Putamen (tissue), 1 donor: ENCODE measurements at places on chromosomes 7 and 10.

DNA sequence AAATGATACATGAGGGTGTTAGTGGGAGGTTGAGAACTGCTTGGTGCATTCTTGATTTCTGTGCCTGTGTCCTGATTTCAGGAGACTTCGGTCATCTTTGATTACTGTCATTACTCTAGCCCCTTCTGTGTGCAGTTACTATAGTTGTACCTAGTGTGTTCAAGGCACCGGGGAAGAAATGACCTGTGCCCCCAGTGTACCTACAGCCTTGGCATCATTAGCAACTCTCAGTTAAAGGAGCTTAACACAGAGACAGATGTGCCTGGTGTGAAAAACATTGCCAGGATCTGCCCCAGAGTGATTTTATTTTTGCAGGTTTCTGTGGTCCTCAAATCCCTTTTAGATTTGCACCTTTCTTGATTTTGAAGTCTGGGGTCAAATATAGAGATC is 62.2 kb downstream of the ARID5B start:
- DNase-seq = no peak

DNA sequence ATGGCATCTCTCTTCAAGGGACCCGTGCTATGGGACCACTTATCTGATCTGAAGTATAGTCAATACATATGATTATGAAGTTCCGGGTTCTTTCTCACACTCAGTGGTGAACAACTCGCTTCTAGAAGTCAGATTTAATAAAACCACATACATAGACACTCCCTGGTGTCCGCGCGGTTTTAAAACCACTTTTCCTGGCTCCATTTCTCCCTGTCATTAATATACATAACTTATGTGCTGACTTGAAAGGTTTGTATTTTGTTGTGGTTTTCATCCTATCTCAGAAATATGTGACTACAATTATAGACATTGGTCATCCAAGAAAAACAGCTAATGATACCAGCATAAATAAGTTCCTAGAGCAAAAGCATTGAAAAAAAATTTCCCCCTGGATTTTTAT is 34.0 kb downstream of the SVIL start:
- DNase-seq = no peak

GRCh38 chr7:135341049-135341448 is 107.4 kb downstream of the STRA8 start:
- DNase-seq = no peak

DNA sequence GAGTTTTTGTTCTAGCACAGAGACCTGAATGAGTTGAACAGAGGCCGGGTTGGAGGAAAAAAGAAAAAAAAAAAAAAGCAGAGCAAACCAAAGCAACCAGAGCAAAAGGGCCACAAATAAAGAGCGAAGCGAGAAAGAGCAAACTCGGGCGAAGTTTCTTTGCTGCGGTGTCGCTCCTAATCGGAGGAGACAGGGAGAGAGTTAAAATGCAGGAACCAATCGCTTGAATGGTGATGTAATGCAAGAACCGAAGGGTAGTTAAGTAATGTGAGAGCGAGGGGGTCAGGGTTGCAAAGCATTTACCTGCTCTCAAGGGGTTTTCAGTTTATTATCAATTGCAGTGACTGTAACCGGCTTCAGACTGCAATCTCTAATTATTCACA is 271.7 kb downstream of the TRIL start:
- no peak for DNase-seq

DNA sequence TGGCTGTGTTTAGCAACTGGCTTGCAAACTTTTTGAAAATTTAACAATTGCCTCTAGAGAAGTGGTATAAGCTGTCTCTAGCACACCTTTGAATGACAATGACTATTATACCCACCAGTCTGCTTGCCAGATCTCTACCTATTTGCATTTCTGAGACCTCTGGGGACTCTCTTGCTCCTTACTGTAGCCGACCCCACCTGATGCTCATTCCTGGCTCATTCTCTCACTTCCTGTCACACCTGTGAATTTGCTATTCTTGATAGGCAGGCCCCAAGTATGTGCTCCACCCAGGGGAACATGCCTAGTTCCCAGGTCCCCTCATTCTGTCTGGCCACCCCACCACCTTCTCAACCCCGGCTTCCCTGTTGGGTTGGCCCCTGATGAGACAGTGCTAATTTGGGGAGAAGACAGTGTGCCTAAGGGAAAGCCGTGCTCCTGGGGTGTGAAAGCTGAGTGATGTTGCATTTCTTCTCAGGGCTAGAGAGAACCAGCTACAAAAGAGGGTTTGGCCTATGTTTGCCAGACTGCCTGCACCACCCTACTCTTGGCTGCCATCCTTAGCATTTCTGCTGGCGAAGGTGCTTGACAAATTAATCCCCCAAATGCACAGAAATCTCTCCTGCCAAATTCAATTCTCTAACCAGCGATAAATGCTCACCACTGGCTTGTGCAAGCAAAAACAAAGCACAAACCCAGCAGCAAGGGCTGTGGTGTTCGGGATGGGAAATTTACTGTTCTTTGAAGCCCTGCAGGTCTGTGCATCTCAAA is 138.2 kb downstream of the RPS24 start:
- DNase-seq = no peak

DNA sequence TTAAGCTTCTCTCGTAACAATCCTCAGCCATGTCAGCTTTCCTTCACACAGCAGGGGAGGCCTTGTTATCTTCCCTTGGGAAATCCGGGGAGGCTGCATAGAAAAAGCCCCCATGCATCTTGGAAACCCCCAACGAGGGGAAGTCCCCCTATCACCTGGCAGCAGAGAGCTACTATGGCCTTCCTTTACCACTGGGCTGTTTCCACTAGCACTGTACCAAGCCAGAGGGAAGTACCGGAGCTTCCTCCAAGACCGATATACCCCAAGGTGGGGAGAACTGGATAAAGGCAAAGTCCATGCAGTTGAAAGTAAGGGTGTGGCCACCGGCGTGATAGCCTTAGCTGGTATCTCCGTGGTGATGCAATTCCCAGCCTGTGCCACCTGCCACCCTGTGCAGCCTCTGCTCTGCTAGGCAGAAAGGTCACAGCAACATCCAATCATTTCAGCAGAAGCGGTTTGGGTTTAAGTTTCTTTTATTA is 4.4 kb upstream of the CLIP2 start:
- no peak for DNase-seq

DNA sequence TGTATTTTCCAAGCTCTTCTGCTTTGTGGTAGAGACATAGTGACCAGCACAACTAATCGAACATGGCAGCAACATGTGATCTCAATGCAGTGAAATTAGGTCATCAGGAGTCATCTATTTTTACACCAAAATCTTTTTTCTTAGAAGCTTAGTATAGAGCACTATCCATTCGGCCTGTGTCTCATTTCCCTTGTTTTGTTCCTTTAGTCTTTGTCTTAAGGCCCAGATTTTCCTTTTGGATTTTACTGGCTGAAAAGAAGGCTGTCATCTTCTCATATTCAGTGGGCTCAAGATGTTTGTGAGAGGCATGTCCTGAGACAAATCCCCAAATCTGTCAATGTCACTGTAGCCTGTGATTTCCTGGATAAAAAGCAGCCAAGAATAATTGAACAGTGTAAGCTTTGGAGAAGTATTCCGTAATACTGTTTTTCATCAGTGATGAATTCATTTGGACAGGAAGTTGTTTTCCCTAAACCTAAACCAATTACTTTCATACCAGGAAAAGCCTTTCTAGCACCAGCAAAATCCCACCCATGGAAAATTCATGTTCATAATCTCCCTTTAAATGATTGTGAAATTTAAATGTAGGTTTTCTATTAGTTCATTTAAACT is 55.2 kb downstream of the MAGI2 start:
- no peak for DNase-seq

DNA sequence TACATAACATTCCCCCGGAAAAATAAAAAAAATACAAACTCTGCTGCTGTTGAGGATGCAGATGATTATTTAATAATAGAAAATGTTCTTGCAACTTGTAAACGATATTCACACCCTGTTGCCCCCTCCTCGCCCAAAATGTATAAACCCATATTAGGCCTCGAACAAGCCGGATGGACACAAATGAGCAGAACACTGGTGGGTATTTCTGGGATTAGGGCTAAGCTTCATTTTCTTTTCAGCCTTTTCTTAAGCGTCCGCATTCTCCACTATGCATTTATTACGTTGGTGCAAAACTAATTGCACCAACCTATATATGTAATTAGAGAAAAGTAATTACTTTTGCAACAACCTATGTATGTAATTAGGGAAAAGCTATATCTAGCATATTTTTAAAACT is 349 bp upstream of the GNG11 start:
- no peak for DNase-seq

GRCh38 chr10:510415-510881 is 179.0 kb downstream of the DIP2C start:
- DNase-seq = peak; percentile 71

DNA sequence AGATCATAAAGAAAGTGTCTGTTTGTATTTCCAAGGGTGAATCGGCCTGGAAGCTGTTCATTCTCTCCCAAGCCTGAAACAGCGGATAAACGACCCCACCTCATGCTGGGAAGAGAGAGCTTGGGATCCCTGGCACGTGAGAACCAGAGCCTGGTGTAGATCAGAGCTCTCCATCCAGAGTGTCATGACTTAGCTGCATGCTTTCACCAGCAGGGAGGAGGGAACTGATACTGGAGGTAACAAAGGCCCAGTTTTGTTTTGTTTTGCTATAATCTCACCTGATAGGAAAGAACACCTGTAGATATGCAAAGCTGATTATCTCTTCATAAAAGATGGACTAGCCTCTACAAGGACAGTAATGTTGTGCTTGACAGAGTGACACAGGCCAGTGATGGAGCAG is 236.6 kb downstream of the POM121L12 start:
- no peak for DNase-seq

- no peak for DNase-seq
Observed at GRCh38 chr7:73856941-73857340, 4.0 kb upstream of the TMEM270 start.

GRCh38 chr7:68321076-68321639 is 1277.1 kb upstream of the AUTS2 start:
- peak; percentile 20 for DNase-seq

GRCh38 chr10:80529604-80530003 is 8.1 kb upstream of the SH2D4B start:
- no peak for DNase-seq

DNA sequence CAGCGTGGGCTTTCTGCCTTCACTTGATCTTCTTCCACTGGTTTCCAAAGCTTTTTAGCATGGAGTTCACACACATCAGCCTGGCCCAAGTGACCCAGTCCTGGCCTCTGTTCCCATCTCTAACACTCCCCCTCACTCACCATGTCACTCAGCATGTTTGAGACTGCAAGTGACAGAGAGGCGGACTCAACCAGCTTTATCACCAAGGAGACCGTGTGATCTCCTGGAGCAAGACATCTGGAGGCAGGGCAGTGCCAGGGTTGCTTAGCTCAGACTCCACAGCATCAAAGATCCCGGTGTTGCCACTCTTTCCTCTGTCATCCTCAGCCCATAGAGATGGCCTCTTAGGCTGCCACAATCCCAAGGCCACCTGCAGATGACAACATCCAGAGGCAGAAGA is 39.4 kb downstream of the FAM241B start:
- DNase-seq = no peak

- DNase-seq = no peak
Observed at GRCh38 chr7:7923818-7924217, 44.8 kb upstream of the GLCCI1 start.

DNA sequence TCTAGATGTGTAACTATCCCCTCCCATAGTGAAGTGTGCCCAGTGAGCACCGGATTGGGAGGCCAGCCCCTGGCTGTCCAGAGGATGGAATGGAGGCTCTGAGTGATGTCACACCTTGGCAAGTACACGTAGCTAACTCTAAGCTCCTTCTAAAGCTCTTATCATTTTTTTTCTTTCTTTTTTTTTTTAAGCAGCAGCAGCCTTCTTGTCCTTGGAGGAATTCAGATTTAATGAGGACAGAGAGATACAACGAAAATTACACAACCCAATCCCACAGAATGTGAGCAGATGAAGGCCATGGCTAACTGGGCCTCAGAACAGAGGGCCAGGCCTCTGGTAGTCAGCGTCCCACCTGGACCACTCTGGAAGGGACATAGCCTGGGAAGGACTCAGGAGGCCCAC is 11.3 kb downstream of the TNS3 start:
- DNase-seq = no peak
